ENCODE measurements at places on chromosomes 2 and 18. TPM values are rescaled to one million over a fixed set of nuclear protein-coding genes. Genes with fewer than 3 reads are reported as not detected.

The KCNG3 gene
- 12.4 TPM for total RNA-seq

The SNORC gene
- 14.5 TPM for total RNA-seq

The TTC32 gene
- 25.6 TPM for total RNA-seq

GRCh38 chr2:160324917-160325316 lies 124.8 kb upstream of the ITGB6 start:
- DNase-seq = no peak

- DNase-seq = no peak
Measured at GRCh38 chr2:159010340-159010739, 41.9 kb downstream of the TANC1 start.

DNA sequence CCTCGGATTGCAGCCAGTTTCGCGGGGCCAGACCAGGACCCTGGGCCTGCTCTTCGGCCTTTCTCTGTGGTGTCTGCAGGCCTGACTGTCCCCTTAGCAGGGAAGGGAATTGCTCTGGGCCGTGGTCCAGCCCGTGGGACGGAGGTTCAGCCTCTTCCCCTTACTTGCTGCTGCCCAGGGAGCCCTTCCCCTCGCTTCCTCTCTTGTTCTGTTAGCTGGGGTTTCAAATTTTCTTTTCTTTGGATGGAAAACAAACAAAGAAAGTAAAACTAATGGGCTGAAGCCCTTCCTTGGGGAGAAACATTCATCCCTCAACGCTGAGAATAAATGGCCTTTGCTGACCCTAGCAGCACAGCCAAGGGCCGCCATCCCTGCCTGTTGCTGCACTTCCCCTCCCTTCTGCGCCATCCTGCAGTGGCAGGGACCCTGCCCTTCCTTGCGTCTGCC lies 52.4 kb downstream of the ASAP2 start:
- no peak for DNase-seq

All from testis (tissue), 5 donors.